Jurkat, Clone E6-1 (cell line): ENCODE measurements at places on chromosomes 5 and 9.

- no peak for DNase-seq
Observed at GRCh38 chr5:122882831-122883230, 37.4 kb downstream of the SNX24 start.

GRCh38 chr9:99851500-99851822, 29.8 kb downstream of the NR4A3 start:
- DNase-seq, result peak; percentile 66

DNA sequence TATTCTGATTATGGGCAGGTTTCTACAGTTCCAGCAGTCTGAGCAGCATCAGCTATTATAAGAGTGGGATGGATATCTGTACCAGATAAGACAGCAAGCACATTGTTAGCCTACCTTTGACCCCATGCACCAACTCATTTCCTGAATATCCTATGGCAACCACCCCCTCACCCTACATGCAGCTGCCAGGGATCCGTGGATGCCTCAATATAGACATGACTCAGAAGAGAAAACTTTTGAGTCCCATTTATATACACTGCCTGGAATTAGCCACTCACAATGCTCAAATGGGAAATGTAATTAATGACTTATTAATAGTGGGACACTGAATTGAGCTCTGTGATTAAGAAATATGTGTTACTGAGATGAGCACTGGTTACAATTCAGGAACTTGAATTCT, 124.4 kb downstream of the SSBP2 start:
- DNase-seq, result no peak

- no peak for DNase-seq
Observed at GRCh38 chr5:149944666-149945065, at the start of gene PDE6A. PDE6A (minus strand) TSS chr5:149944793; CDS start chr5:149944673, 120 bp downstream.

- DNase-seq, result no peak
Observed at GRCh38 chr5:111691914-111692313, 65.1 kb downstream of the NREP start.

DNA sequence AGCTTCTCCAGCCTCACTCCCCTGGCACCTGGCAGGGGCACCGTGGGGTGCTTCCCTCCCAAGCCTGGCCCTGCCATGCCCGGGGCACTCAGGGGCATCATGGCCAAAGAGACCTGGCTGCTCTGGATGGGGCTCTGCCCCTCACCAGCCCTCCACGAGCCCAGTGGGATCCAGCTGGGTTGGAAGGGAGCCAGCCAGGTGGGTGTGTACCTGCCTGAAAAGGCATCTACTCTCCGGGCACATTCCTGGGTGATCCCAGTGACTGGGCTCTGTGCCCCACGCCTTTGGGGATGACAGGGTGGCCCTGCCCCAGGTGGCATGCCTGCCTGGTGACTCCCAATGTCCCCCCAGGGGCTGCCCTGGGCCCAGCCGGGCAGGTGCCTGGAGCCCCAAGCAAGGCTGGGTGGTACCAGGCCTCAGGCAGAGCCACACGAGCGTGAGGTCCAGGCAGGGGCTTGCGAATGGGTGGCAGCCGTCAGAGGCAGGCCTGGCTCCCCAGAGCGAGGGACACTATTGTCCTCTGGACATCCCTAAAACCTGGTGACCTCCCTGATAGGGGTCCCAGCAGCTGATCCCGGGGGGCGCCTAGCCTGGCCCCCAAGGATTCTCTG, 777 bp downstream of the GPSM1 start:
- no peak for DNase-seq

GRCh38 chr9:134915046-134915985, 2.4 kb downstream of the FCN1 start:
- DNase-seq, result no peak

GRCh38 chr5:60521376-60522291, 178.3 kb downstream of the DEPDC1B start:
- DNase-seq, result no peak

DNA sequence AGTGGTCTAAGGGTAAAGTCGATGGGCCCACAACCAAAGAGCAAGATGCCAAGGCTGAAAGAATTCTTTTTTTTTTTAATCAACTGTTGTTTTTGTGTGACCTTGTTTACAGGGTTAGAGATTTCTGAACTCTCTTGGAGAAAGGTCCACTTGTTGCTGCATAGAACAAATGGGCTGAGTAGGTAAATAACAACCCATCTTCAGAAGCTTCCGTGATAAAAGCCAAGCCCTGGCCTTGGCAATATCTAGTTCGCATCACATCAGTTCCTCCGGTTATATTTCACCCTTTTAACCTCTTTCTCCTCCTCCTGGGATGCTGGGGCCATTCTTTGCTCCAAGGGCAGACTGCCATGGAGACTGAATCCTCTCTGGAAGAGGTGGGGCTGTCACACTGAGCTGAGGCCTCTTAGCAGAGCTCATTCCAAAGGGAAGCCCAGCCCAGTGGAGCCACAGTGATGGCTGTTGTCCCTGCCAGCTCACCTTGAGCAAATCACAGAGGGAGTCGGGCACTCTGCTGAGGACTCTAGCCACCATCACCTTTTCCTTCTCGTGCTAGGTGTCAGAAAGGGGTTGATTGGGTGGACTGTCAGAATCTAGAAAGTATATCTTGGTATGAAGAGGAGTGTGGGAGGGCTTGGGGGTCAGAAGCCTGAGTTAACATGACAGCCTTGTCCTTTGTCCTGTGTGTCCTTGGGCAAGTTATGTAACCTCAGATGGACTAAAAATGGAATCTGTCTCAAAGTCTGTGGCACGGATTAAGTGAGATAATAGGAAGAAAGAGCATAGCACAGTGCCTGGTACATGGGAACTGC, 17.9 kb downstream of the ANKRD55 start:
- DNase-seq, result no peak

DNA sequence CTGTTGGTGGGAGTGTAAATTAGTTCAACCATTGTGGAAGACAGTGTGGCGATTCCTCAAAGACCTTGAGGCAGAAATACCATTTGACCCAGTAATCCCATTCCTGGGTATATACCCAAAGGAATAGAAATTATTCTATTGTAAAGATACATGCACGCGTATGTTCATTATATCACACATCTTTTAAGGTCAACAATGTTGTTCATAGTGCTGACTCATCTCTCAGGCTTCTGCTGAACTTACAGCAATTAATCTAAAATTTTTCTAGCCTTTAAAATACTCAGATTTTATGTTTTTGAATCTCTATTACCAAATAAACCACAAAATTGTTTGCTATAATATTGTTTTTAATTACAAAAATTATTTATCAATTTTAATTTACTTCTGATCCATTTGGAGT, 38.8 kb upstream of the ZNF618 start:
- no peak for DNase-seq

DNA sequence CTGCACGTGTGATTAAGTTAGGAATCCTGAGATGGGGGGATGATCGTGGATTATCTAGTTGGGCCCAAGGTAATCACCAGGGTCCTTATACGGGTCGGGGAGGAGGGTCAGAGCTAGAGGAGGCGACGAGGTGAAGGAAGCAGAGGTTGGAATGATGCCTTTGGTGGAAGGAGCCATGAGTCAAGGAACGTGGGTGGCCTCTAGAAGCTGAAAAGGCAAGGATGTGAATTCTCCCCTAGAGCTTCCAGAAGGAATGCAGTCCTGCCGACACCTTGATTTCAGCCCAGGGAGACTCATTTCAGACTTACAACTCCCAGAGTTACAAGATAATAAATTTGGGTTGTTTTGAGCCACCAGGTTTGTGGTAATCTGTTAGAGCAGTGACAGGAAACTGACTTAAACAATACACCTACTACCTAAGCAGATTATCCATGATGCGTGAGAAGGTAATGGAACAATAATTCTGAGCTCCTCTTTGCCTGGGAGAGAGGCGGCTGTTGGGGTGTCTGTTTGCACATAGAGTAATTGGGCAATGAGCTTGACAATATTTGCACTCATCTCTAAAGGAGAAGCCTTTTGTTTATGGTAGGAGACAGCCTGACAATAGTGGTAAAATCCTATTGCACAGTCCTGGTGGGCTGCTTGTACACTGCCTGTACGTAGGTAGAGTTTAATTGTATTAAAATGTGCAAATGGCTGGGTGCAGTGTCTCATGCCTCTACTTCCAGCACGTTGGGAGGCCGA, 129.3 kb upstream of the IER5L start:
- no peak for DNase-seq

DNA sequence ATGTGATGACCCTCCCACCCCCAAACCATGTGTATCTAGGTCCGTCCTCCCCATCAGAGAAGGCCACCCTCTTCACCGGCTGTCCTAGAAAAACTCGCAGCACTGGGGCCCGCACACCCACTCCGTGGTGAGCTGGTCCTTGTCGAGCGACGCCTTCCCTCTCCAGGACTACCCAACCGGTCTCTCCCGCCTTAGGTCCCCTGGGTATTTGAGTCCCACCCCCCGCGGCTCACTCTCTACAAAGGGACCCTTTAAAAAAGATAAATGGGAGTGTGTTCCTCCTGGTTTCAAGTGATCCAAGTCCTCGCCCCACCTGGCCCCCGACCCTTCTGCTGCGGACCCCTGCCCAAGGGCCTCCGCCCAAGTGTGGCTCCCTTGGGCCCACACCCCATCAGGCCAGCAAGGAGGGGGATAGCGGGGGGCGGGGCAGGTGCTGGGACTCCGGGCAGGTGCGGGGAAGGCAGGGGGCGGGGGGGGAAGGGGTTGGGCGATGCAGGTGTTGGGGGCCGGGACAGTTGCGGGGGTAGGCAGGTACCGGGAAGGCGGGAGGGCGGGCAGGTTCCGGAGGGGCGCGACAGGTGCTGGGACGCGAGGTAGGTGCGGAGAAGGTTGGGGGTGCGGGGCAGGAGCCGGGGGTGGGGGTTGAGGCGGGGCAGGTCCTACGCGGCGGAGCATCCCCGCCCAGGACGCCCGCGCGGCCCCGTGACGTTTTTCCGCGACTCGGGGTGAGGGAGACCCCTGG, 970 bp upstream of the ARRDC1 start:
- no peak for DNase-seq

- no peak for DNase-seq
Observed at GRCh38 chr9:4774209-4774608, 18.5 kb upstream of the RCL1 start.

GRCh38 chr5:114634517-114634916, 272.6 kb downstream of the KCNN2 start:
- no peak for DNase-seq

DNA sequence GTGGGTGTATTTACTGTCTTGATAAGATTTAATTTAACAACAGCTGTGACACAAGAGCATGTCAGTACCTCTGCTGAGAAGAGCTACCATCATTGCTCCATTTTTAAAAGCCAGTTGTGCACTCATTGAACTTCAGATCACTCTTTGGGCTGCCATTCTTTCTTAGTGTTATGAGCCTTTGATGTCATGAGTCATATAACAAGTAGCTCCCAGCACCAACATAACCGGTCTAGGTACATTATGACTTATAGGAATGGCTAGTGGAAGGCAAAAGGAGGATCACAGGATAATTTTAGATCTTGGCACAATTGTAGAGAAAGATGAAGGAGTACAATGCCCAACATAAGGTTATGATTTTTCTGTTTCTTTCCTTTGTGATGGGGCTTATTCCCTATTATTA, 170.8 kb upstream of the FBN2 start:
- no peak for DNase-seq

- peak; percentile 49 for DNase-seq
Observed at GRCh38 chr5:80481019-80481893, 6.6 kb upstream of the FAM151B start.

DNA sequence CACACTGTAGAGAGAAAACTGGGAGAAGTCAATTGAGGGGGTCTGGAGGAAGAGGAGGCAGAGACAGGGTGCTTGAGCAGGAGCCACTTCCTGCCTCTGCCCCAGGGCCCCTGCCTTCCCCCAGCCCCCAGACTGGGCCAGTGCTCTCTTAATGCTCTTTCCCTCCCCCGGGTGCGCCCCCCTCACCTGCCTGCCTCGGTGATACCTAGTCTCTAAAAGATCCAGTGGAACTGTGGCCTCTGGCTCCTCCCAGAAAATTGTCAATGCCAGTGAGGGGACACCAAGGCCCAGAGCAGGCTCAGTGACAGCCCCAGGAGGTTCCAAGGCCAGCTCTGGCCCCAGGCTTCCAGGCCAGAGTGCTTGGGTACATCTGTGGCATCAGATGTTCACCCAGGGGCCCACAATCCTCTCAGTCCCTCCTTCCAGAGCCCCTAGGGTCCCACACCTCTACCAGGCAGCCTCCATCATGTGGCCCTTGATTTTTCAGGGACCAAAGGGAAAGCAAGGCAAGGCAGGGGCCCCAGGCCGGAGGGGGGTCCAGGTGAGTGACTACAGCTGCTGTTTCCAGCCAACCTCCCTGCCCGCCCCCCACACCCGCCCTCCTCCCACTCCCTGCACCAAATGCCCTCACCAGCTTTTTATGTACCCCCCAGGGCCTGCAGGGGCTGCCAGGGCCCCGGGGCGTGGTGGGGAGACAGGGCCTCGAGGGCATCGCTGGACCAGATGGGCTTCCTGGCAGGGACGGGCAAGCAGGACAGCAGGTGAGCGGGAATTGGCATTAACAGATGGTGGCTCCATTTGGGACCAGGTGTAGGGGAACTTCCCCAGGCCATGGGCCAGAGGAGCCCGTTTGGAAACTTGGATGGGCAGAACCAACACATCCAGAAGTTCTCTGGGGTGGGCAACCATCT, 33.1 kb upstream of the ORM1 start:
- no peak for DNase-seq

DNA sequence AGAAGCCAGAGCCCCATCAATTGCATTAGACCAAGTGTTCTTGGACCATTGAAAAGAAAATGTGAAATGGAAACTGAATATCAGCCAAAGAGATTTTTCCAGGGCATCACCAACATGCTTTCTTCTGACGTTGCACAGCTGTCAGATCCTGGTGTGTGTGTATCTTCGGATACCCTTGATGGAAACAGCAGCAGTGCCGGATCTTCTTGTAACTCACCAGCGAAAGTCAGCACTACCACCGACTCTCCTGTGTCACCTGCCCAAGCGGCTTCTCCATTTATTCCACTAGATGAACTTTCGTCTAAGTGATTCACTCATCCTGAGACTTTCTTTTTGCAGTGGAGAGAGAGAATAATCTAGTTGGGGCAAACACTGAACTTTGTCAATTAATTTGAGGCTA, 75.7 kb downstream of the PIP5K1B start:
- DNase-seq, result no peak

DNA sequence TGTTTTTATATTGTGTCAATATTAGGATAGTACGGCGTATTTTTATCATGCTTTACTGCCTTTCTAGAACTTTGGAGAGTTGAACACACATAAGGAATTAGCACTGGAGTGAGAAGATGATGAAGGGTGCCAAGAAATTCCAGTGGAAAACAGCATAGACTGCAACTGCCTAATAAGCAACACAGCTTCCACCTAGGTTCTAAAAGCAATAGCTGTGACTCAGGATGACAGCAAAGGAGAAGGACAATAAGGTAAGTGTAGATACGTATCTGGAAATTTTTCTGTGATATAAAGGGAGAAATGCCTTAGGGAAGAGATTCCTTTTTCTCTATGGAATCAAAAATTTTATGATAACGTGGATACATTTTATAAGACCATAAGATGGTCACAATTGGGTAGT, 7.4 kb downstream of the PTPRD start:
- no peak for DNase-seq
